NCI-H1105 treated with DMSO at 0.1 percent for 48 hours (cell line): ENCODE measurements at places on chromosomes 5 and 9.

GRCh38 chr9:22898591-22898990 lies 452.0 kb downstream of the DMRTA1 start:
- DNase-seq = no peak

- DNase-seq = peak; percentile 17
Observed at GRCh38 chr5:59724482-59725391, 168.8 kb downstream of the PDE4D start.

DNA sequence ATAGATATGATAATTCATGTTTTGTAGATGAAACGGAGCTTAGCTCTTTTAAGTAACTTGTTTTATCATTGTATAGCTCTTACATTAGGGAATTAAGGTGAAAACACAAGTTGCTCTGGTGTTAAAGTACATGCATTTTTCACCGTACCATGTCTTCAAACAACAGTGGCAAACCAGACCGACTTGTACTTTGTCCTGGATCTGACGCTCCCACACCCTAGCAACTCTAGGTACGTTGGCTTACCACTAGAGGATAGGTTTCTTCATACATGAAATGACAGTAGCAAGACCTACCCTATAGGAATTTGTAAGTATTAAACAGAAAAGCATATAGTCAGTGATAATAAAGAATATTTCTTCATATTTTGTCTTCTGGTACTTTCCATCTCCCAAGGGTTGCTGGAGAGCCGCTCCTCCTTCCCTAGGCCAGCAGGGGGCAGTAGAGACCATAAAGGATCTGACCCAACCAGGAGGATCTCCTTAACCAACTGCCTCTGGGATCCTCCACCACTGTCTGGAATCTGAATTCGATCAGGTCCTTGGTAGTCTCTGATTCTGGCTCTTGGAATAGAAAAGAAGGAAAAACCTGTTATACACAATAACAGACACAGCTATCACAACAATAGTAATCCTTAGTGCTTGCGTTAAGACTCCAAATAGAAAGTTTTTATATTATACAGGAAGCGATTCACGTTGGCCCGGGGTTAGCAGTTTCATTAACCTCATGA lies 136.7 kb downstream of the CAVIN4 start:
- DNase-seq = peak; percentile 60

- DNase-seq = no peak
Observed at GRCh38 chr9:95653246-95653645, 136.5 kb upstream of the PTCH1 start.
